ENCODE measurements at places on chromosomes 2 and 18.

GRCh38 chr18:57942493-57942892 lies 101.5 kb upstream of the NEDD4L start:
- no peak for DNase-seq

DNA sequence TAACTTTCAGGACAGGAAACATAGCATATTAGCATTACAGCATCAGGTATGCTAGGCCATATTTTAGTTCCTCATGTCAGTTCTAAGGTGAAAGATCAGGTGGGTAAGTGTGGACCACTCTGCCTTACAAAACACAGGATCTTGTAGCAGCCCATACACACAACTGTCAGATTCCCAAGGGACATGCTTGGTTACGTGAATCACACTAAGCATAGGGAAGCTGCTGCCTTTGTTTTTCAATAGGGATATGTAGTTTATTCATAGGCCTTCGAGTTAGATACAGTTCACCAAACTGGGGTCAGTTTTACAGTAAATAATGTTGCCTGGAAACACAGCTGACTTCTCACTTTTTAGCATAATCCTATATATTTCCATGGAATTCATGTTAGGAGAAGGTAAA lies 116.1 kb upstream of the OTX1 start:
- no peak for DNase-seq

DNA sequence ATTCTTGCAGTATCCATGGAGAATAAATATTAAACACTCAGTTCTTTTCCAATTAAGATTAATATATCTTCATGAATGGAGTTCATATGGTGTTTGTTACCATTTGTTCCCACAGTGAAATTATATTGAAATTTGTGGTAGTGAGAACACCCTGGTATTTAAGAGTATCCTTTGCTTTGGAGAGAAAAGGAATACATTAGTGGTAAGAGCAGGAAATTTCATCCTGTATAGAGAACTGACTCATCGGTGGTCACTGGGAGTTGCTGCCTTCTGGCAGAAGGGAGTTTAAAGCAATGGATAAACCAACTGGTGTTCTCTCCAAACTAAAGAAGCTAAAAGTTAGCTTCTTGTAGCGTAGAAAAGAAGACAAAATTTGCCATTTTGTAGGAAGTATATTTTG lies 107.3 kb downstream of the MYO1B start:
- no peak for DNase-seq

DNA sequence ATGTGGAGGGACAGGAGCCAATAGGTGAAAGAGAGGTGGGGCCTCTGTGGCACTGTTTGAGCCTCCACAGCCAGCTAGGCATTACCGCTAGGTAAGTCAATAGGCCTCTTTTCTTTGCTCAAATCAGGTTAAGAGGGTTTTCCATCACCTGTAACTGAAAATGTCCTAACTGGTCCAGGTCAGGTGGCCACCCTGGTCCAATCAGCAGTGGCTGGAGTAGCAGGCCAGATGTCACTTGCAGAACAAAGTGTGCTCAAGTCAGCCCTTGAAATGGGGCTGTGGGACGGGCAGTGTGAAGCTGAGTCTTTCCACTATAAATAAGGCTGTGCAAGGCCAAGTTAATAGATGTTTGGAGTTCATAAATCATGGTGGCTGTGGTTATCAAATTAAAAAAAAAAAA lies 20.9 kb downstream of the FBXO36 start:
- no peak for DNase-seq

GRCh38 chr2:210533389-210533788 lies 23.0 kb upstream of the CPS1 start:
- no peak for DNase-seq
